ENCODE measurements at places on chromosomes 6 and 20.

GRCh38 chr6:5754904-5755303 lies 251.8 kb downstream of the NRN1 start:
- DNase-seq, result no peak

GRCh38 chr6:89564752-89565427 lies 73.7 kb downstream of the LYRM2 start:
- no peak for DNase-seq

GRCh38 chr20:60882836-60883235 lies 369.2 kb upstream of the CDH4 start:
- no peak for DNase-seq

DNA sequence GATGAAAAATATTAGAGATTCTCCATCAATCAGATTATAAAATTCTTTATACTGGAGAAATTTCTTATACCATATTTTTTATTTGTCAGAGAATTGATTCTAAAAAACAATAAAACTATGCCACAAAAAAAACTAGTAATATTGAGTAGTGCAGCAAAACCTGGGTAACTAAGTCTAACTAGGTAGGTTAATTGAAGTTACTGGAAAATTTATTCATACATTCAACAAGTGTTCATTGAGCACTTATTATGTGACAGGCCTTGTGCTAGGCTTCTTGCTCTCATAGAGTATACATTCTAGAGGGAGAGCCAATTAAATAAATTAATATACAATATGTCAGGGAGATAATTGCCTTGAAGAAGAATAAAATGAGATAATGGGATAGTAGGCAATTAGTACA lies 189.4 kb downstream of the EYA4 start:
- no peak for DNase-seq

- no peak for DNase-seq
These were observed 46.8 kb upstream of the SLCO4A1 start for GRCh38 chr20:62595491-62595890.

DNA sequence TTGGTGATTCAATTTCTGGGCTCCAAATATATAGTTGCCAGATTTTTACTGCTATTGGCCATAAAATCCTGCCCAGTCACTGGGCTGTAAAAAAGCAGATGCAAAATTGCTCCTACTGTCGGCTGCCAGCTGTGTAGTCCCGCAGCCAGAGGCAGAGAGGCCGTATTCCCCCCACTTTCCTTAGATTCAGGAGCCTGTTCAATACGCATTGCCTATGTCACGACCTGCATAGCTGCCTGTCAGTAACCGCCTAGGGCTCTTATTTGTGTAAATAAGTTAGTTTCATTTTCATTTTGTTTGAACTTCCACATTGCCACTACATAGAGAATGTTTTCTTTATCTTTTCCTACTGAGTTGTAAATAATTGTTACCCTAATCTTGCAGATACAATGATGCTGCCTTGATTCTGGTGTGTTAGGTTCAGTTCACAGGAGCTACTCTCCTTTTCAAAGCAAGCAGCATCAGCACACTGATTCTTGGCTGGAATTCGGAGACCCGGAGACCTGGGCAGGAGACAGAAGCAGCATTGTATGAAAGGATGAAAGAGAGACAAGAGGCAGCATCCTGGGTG lies 46.0 kb upstream of the UST start:
- no peak for DNase-seq

DNA sequence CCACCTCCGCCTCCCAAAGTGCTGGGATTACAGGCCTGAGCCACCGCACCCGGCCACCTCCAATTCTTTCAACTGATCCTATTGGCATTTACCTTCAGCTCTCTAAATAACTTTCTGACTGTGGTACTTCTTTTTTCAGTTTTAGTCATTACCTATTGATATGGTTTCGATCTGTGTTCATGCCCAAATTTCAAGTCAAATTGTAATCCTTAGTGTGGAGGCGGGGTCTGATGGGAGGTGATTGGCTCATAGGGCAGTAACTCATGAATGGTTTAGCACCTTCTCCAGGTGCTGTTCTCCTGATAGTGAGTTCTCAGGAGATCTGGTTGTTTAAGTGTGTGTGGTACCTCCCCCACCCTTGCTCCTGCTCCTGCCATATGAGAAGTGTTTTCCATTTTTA lies 140.9 kb downstream of the LPA start:
- no peak for DNase-seq

DNA sequence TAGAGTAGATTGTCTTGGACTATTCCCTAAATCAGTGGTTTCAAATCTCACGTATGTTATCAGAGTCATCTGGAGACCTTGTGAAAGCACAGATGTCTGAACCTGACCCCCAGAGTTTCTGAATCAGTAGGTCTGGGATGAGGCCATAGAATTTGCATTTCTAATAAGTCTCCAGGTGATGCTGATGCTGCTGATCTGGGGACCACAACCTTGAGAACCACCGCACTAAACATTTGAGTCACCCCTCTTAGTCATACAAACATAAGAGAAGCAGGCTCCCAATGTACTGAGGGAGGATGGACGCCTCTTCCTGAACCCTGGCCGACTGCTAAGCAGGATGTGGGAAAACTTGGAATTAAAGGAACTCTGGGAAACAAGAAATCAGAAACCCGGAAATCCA lies 187.8 kb upstream of the PRDM1 start:
- no peak for DNase-seq

GRCh38 chr6:87700397-87701343 lies 1.4 kb downstream of the AKIRIN2 start:
- DNase-seq, result peak; percentile 71

GRCh38 chr6:146955570-146955969 lies 248.6 kb upstream of the STXBP5 start:
- DNase-seq, result no peak

DNA sequence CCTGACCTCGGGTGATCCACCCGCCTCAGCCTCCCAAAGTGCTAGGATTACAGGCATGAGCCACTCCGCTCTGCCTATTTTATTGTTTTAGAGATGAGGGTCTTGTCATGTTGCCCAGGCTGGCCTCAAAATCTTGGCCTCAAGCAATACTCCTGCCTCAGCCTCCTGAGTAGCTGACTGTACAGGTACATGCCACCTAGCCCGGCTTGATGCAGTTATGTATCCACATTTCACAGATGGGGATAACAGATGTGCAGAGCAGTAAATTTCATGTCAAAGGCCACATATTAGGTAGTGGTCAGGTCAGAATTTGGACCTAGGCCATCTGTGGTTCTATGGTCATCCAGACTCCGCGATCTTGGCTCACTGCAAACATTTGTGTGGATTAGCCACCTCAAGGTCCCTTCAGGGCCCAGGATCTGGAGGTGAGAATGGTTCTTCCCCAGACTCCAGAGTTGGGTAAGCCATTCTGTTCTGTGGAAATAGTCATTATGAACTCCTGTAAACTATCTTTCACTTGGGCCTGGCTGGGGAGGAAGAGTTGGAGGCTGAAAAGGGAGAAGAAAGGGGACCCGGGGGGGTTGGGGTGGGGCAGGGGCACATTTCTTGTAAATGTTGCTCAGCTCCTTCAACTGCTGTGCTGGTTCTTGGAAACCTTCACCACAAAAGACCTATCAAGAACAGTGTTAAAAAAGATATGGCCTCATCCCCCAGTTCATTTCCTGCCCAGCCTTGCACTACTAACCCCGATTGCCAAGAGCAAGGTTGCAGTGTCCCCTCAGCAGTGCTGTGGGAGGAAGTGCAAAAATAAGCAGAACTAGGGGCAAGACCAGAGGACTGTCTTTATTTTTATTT lies 13.0 kb downstream of the PIM1 start:
- DNase-seq, result peak; percentile 70

GRCh38 chr6:108434222-108434621 lies 126.5 kb upstream of the FOXO3 start:
- DNase-seq, result no peak

All from NK-92 treated with Interleukin-12 subunit alpha and Interleukin-12 subunit beta, amount 100 ng/mL, for 24 hours (cell line).